Activated T-cell treated with anti-CD3 and anti-CD28 coated beads, Interleukin-2, amount 50 U/mL, for 24 hours (primary cell): ENCODE measurements at places on chromosomes 11 and 22.

- H3K4me1 ChIP-seq = peaks cover 10% of the 10 kb centered on the region
- H3K27ac ChIP-seq = no peak overlapping the region
- no peak overlapping the region for H3K4me3 ChIP-seq
- peaks cover 36% of the 10 kb centered on the region for H3K27me3 ChIP-seq
- H3K36me3 ChIP-seq = no peaks in the 10 kb centered on the region
Measured at GRCh38 chr22:50114221-50115021, 24.6 kb downstream of the MOV10L1 start.

DNA sequence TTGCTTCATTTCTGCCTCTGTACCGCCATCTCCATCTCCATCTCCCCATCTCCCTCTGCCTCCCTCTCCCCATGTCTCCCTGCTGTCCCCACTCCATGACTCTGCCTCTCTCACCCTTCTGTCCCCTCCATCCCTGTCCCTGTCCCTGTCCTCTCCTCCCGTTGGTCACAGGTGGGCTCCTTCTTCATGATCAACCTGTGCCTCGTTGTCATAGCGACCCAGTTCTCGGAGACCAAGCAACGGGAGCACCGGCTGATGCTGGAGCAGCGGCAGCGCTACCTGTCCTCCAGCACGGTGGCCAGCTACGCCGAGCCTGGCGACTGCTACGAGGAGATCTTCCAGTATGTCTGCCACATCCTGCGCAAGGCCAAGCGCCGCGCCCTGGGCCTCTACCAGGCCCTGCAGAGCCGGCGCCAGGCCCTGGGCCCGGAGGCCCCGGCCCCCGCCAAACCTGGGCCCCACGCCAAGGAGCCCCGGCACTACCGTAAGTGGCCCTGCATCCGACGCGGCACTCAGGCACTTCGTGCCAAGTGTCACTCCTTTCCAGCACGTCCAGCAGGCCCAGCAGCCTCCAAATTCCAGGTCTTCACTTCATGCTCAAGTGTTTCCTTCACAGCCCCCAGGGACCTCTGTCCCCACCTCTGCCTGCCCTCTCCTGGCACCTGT is 76.0 kb downstream of the CACNA1I start:
- H3K4me1 ChIP-seq = no peaks in the 10 kb centered on the region
- H3K27me3 ChIP-seq = peaks cover 3% of the 10 kb centered on the region
- H3K27ac ChIP-seq = no peak overlapping the region
- no peak overlapping the region for H3K4me3 ChIP-seq
- H3K36me3 ChIP-seq = no peaks in the 10 kb centered on the region

- no peaks in the 10 kb centered on the region for H3K4me1 ChIP-seq
- peaks cover 6% of the 10 kb centered on the region for H3K27me3 ChIP-seq
- H3K36me3 ChIP-seq = peaks cover 8% of the 10 kb centered on the region
- H3K4me3 ChIP-seq = no peak overlapping the region
- no peak for DNase-seq
Measured at GRCh38 chr11:123628936-123629683, 25.3 kb downstream of the SCN3B start.

DNA sequence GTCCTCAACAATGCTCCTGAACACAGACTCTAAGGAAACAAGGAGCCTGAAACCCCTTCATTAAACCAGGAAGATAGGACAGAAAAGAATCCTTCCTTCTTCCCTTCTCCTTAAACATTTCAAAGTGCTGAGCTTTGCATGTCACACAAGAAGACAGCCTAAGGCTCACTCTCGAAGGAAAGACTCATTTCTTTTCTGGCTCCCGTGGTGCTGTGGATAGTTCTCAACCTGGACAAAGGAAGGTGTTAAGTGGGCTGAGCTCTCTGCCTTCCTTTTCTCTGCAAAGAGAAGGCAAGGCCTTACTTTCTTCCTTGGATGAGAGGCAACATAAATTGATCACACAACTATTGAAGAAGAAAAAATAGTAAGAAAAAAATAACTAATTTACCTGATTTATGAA is 452.4 kb upstream of the DDI1 start:
- no peaks in the 10 kb centered on the region for H3K36me3 ChIP-seq
- H3K4me3 ChIP-seq = no peak overlapping the region
- no peak overlapping the region for H3K27ac ChIP-seq

DNA sequence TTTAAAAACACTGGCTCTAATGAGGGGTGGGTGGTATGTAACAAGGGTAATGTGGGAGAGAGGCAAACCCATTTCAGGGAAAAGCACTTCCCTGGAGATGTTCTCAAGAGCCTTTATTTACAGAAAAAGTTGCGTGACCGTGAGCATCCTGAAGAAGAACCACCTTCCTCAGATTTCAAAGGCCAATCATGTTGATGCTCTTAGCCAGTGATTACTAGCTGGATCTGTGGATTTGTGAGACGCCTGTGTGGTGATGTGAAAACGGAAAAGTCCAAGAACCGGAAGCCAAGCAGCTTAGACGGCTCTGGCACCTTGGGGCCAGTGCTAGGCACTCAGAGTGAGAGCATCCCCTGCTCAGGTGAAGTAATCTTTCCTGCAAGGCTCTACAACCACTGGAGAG is 12.6 kb upstream of the UBASH3B start:
- no peak overlapping the region for H3K27ac ChIP-seq
- peaks cover 22% of the 10 kb centered on the region for H3K4me1 ChIP-seq
- no peaks in the 10 kb centered on the region for H3K36me3 ChIP-seq
- H3K27me3 ChIP-seq = no peaks in the 10 kb centered on the region
- no peak for DNase-seq

DNA sequence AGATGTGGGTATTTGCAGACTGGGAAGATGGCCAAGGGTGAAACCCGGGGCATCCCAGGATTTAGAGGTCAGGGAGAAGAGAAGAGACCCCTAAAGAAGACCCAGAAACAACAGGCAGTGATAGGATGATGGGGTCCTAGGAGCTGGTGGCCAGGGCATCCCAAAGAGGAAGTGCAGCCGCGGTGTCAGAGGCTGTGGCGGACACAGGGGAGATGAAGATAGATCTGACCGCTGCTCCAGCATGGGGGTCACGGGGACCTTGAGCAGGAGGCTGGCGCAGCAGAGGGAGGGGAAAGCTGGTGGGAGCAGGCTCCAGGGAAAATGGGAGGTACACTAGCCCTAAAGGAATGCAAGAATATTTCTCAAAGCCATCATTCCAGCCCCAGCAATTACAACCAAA is 47.3 kb downstream of the CTTN start:
- no peak overlapping the region for H3K4me3 ChIP-seq
- no peak for DNase-seq
- H3K4me1 ChIP-seq = no peaks in the 10 kb centered on the region
- H3K27me3 ChIP-seq = peaks cover 29% of the 10 kb centered on the region
- no peak overlapping the region for H3K27ac ChIP-seq
- H3K36me3 ChIP-seq = peaks cover 1% of the 10 kb centered on the region

- H3K36me3 ChIP-seq = peaks cover 9% of the 10 kb centered on the region
- H3K4me3 ChIP-seq = no peak overlapping the region
- no peaks in the 10 kb centered on the region for H3K27me3 ChIP-seq
- H3K4me1 ChIP-seq = peaks cover 38% of the 10 kb centered on the region
Measured at GRCh38 chr22:46752988-46753310, 9.5 kb upstream of the TBC1D22A start.

- H3K27ac ChIP-seq = no peak overlapping the region
- no peaks in the 10 kb centered on the region for H3K4me1 ChIP-seq
- H3K4me3 ChIP-seq = no peak overlapping the region
- no peaks in the 10 kb centered on the region for H3K27me3 ChIP-seq
- no peaks in the 10 kb centered on the region for H3K36me3 ChIP-seq
Measured at GRCh38 chr11:94845622-94846021, 77.5 kb downstream of the AMOTL1 start.

DNA sequence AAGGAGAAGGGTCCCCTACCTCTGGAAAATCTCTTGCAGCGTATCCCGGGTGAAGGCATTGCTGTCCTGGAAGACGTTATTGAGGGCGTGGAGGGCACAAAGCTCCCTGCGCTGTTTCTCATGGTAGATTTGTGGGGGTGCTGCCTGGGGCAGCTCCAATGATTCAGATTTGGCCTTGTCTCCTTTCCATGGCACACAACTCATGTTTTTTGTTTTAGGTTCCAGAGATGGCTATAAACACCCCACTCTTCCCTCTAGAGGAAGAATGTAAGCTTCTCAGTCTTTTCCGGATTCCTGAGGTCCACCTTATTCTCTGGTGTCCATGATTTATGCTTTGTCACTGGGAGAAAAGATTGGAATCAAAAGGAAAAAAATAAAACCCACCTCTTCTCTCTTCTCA is 959 bp downstream of the JOSD1 start:
- peak overlapping the region; percentile 92 for H3K27ac ChIP-seq
- no peak for DNase-seq
- peaks cover 50% of the 10 kb centered on the region for H3K36me3 ChIP-seq
- H3K4me1 ChIP-seq = peaks cover 65% of the 10 kb centered on the region
- H3K27me3 ChIP-seq = no peaks in the 10 kb centered on the region
- peak overlapping the region; percentile 93 for H3K4me3 ChIP-seq

- H3K4me3 ChIP-seq = no peak overlapping the region
- peaks cover 2% of the 10 kb centered on the region for H3K4me1 ChIP-seq
- H3K27ac ChIP-seq = no peak overlapping the region
- no peak for DNase-seq
Measured at GRCh38 chr11:124884869-124885479, 12.7 kb downstream of the ROBO4 start.

DNA sequence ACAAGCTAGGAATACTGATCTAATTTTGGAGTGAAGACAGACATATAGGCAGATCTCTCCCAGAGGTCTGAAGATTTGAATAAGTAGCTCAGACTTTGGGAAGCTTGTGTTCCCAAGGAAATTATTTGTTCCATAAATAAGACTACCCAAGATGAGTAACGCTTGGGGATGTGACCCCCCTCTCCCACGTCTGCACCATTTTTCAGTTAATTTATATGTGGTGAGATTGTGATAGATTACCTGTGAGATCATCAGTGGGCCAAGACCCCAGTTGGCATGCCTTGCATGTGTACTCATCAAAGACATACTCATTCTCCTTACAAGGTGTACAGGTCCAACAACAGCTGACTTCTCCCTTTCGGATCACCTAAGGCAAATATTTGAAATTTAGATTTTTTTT is 252.8 kb upstream of the CTSC start:
- no peaks in the 10 kb centered on the region for H3K27me3 ChIP-seq
- no peaks in the 10 kb centered on the region for H3K36me3 ChIP-seq
- H3K4me3 ChIP-seq = no peak overlapping the region
- no peak for DNase-seq
- H3K4me1 ChIP-seq = peaks cover 7% of the 10 kb centered on the region

DNA sequence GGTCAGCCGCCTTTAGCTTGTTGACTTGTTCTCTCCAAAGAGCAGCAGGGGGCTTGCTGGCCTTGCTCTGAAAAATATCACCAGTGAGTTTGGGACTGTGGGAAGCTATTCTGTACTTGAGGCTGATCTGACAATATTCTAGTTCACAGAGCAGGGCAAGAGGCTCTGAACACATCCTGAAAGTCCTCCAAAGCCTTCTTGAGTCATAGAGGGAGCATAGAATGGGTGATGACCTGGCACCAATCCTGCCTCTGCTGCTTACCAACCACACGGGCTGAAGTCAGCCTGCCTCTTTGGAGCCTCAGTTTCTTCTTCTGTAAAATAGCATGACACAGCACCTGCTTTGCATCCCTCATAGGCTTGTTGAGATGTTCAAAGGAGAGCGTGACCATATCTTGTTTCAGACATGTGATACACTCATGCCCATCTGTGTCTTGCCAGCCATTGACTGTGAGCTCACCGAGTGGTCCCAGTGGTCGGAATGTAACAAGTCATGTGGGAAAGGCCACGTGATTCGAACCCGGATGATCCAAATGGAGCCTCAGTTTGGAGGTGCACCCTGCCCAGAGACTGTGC is 96.6 kb downstream of the RRAS2 start:
- H3K4me3 ChIP-seq = no peak overlapping the region
- H3K4me1 ChIP-seq = no peaks in the 10 kb centered on the region
- H3K27me3 ChIP-seq = no peaks in the 10 kb centered on the region
- DNase-seq = no peak

- H3K36me3 ChIP-seq = no peaks in the 10 kb centered on the region
- H3K4me3 ChIP-seq = no peak overlapping the region
- DNase-seq = no peak
- H3K27me3 ChIP-seq = peaks cover 48% of the 10 kb centered on the region
- H3K4me1 ChIP-seq = peaks cover 23% of the 10 kb centered on the region
- no peak overlapping the region for H3K27ac ChIP-seq
Measured at GRCh38 chr22:35380013-35380412, 883 bp upstream of the HMOX1 start.

DNA sequence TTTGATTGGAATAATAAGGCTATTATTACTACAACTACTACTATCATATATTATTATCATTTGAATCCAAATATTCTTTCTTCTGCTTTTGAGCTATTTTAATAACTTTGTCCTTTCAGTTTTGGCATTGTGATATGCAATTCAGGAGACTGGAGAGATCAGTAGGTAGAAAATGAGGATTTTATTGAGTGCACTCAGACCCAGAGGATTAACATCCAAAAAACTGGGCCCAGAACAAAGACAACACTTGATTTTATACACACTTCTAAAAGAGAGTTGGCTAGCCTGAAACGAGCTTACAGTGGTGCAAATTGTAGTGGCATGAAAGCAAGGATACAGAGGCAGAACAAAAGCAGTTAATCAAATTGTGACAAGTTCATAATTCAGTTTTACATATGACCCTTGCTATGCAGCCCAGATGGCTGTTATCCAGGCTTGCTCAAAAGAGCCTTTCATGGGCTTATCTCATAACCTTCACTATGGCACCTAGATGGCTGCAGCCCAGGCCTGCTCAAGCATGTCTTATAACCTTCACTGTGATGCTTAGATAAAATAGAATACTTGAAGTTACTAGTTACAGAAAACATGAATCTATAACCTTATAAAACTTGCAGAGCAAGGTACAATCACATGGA is 796.3 kb upstream of the RAG2 start:
- DNase-seq = no peak
- H3K4me1 ChIP-seq = no peaks in the 10 kb centered on the region
- H3K36me3 ChIP-seq = no peaks in the 10 kb centered on the region
- no peaks in the 10 kb centered on the region for H3K27me3 ChIP-seq

- no peaks in the 10 kb centered on the region for H3K36me3 ChIP-seq
- no peak overlapping the region for H3K27ac ChIP-seq
- H3K27me3 ChIP-seq = no peaks in the 10 kb centered on the region
- DNase-seq = no peak
- no peak overlapping the region for H3K4me3 ChIP-seq
Measured at GRCh38 chr11:131877246-131877942, 507.0 kb downstream of the NTM start.

GRCh38 chr11:67024966-67025365 is 2.0 kb downstream of the SYT12 start:
- H3K27me3 ChIP-seq = peaks cover 72% of the 10 kb centered on the region
- peaks cover 33% of the 10 kb centered on the region for H3K4me1 ChIP-seq
- no peak overlapping the region for H3K27ac ChIP-seq
- H3K4me3 ChIP-seq = no peak overlapping the region
- DNase-seq = no peak
- no peaks in the 10 kb centered on the region for H3K36me3 ChIP-seq

DNA sequence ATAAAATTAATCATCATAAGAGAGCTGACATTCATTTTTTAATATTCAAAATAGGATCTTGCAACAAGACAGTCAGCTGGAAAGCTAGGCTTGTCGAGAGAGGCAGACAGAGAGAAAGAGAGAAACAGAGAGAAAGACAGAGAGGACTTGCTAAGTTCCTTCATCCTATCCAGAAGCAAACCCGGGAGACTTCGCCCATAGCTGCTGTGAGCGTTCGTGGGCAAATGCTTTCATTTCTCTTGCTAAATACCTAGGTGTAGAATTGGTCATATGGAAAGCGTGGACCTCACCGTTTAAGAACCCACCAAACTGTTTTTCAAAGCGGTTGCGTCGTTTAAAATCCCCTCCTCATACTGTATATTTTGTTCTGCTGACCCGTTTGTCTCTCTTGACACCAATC is 25.3 kb upstream of the KRTAP5-6 start:
- H3K36me3 ChIP-seq = no peaks in the 10 kb centered on the region
- no peaks in the 10 kb centered on the region for H3K4me1 ChIP-seq
- peaks cover 52% of the 10 kb centered on the region for H3K27me3 ChIP-seq
